ENCODE measurements at places on chromosomes 4 and X.

DNA sequence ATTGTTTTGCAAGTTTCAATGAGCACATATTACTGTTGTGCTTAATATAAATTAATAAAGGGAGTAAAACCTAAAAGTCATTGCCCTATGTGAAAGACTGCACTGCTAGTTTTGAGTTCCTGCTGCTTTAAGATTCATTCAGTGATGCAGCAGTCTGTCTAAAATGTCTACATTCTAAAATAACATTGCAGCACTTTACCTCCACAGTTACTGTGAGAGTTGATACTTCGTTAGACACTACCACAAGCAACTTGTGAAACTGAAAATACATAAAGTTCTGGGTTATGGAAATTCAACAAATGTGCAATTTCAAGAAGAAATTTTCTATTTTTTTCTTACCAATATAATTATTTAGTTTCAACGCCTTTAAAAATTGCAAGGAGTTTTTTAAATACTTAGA is 1175.2 kb upstream of the DIAPH2 start:
- DNase-seq, result no peak

GRCh38 chr4:7354927-7355326 is 79.8 kb downstream of the PSAPL1 start:
- DNase-seq, result no peak

GRCh38 chr4:133424605-133425004 is 275.5 kb downstream of the PCDH10 start:
- no peak for DNase-seq

- DNase-seq, result no peak
Observed at GRCh38 chr4:338759-339097, 1.1 kb downstream of the ZNF141 start.

- no peak for DNase-seq
Observed at GRCh38 chr4:104896660-104897645, 249.7 kb upstream of the TET2 start.

GRCh38 chrX:97132664-97133415 is 249.1 kb downstream of the RPA4 start:
- no peak for DNase-seq

DNA sequence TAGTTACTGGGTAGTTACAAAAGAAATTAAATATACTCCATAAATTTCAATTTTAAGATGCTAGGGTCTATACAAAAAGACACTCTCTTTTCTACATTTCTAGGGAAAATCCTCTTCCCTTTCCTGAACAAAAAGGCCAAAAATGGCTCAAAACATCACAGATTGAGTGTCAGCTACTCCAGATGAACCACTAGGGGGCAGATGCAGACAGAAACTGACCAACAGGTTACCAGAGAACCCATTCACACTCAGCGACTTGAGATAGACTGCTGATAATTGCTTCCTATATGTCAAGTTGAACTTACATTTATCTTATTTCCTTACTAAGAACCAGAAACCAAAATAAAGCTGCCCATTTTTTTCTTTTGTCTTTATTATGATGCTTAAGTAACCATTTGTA is 83.4 kb upstream of the MID1IP1 start:
- peak; percentile 10 for DNase-seq

GRCh38 chr4:149166365-149166764 is 649.3 kb downstream of the IQCM start:
- DNase-seq, result no peak

GRCh38 chr4:58957711-58958110 is 1847.5 kb upstream of the IGFBP7 start:
- no peak for DNase-seq

DNA sequence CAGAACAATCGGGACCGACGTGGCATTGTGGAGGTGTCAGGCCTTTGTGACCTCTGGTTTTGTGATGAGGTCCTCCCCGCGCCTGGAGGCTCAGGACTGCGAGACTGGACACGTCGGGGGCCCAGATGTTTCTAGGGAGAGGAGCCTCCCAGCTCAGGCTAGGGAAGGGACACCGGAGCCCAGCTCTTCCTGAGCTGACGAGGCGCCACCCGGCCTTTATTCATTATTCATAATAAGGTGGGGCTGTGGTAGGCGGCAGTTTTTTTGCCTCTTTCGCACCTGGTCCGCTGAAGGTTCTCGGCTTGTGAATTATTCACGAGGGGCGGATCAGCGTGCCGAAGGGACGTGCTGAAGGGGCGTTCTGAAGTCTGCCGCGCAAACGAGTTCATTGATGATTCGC is 2.3 kb upstream of the UBA1 start:
- DNase-seq, result no peak

DNA sequence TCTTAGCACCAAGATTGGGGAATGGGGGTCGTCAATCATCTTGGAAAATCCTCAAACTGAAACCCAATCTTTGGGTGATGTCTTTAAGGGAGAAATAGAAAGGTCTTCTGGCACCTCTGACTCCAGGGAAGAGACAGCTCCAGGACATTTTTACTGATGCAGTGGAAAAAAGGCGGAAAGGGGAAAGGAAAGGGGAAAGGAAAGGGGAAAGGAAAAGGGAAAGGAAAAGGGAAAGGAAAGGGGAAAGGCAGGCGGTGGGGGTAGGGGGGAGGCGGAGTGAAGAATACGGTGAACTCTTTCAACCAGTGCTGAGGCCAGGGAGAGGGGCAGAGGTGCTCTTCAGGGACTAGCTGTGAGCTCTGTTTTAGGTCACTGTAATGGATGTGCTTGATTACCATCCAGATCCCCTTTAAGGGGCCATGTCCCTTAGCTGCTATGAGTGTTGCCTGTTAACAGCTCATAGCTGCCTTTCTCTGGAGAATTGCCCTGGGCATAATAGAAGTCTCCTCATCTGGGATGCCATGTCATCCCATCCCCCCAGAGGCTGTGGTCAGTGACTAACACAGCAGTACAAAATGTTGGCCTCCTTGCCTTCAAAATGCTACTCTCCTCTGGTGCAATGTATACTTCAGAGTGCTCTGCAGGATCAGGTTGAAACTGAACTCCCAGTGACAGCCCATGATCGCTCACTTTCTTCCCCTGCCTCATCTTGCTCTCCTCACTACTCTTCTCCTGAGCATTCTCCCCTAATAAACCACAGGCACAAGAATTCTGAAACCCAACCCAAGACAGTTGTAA is 92.4 kb upstream of the AP1S2 start:
- DNase-seq, result no peak

DNA sequence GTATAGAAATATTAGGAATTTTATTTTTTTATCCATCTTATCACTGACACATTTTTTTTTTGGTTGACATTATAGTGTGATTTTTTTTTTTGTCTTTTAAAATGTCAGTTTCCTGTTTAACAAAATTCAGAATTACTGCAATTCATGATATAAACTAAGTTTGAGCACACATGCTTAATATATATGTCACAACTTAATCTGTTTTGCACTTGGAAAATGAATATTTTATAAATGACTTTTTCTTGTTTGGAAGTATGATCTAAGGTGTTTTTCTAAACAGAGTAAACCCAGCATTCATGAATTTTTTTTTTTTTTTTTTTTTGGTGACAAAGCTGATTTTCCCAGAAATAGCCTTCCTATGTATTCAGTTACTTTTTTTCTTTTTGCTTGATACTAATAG is 2.4 kb downstream of the SMARCA5 start:
- DNase-seq, result no peak

GRCh38 chr4:742742-743311 is 37.2 kb downstream of the PCGF3 start:
- peak; percentile 29 for DNase-seq

DNA sequence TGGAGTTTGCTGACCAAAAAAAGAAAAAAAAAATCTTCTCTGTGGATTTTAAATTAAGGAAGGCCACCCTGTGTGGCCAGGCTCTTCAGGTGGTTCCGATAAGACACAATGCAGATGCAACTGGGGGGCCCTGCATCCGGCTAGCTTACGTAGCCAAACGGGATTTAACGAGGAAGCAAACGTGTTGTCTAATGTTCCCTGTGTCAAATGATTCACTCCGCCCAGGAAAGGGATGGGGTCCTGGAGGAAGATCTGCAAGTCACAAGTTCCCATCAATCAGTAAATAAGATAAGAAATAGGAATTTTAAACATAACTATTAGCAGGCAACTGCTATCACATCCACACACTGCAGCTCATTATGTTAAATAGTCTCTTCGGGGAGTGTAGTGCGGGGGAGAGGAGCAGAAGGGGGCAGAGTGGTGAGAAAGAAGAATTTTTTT is 216.4 kb upstream of the GYPA start:
- DNase-seq, result no peak

DNA sequence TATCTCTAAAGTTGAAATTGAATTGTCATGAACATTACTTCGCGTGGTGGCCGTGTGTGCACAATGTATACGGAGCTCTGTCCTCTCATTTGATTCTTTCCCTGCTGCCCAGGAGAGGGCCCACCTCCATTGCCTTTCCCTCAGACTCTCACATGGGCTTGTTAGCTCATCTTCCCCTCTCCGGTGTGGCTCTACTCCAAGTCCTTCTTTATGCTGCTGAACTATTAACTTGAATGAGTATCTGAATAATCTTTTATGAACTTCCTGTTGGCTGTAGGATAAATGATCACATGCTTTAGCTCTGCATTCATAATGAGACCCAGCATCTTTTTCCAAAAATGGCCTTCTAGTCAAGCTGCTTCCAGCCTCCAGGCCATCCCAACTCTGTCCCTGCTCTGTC is 68.8 kb upstream of the CLNK start:
- no peak for DNase-seq
